Pulmonary artery endothelial cell (primary cell): ENCODE measurements at places on chromosomes 12 and 14.

GRCh38 chr12:51973560-51973959 lies 22.1 kb downstream of the ACVR1B start:
- no peak for DNase-seq

GRCh38 chr14:61505815-61506809 lies 184.7 kb downstream of the PRKCH start:
- DNase-seq: no peak

GRCh38 chr14:76958980-76959710 lies 69.4 kb downstream of the IRF2BPL start:
- DNase-seq: no peak

GRCh38 chr14:96081767-96082400 lies 42.7 kb downstream of the C14orf132 start:
- DNase-seq: no peak

- no peak for DNase-seq
Measured at GRCh38 chr12:46242569-46242968, 26.3 kb downstream of the SLC38A1 start.

DNA sequence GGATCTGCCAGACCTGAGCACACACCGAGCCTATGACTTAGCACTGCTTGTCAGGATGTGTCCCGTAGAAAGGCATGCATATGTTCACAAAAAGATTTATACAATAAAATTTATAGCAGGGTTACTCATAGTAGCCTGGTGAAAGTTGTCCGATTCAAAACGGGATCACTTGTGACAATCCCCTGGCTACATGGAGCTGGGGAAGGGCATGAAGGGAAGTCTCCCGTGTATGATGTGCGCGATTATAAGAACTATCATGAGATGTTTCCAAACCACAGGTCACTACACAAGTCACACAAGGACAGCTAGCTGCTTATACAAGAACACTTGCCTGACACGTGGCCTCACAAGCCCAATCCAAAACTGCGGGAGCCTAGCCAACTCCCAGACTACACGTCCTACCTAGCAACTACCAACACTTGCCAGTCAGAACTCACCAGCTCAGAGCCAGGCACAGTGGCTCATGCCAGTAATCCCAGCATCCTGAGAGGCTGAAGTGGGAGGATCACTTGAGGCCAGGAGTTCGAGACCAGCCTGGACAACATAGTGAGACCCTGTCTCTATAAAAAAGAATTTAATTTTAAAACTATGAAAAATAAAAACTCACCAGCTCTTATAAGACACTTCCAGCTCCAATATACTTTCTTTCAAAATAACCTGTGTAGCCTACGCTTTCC lies 7.5 kb upstream of the CDCA4 start:
- no peak for DNase-seq

GRCh38 chr12:6742834-6743233 lies 10.1 kb downstream of the MLF2 start:
- DNase-seq: no peak

GRCh38 chr14:99467336-99468078 lies 13.2 kb downstream of the SETD3 start:
- DNase-seq: no peak

GRCh38 chr14:22422238-22422637 lies 166.8 kb downstream of the DAD1 start:
- DNase-seq: no peak

- DNase-seq: no peak
Measured at GRCh38 chr14:101340556-101340955, 220.7 kb upstream of the DIO3 start.

DNA sequence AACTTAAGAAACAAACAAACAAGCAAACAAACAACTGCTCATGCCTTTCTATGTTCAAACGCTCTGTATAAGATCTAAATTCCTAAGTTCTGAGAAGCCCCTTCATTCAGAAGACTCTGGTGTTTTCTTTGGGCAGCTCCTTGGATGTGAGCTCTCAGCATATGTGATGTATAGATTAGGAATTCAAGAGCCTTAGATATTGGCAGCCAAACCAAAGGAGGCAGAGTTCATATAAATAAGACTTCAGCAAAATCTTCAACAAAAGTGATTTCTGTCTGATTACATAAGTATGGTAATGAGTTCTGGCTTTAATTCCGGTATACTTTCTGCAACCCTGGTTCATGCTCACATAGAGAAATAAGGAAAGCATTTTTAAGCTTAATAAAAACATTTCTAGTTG lies 145.6 kb downstream of the DYRK2 start:
- DNase-seq: no peak

- DNase-seq: no peak
Measured at GRCh38 chr12:120720234-120720986, 5.2 kb upstream of the ACADS start.

DNA sequence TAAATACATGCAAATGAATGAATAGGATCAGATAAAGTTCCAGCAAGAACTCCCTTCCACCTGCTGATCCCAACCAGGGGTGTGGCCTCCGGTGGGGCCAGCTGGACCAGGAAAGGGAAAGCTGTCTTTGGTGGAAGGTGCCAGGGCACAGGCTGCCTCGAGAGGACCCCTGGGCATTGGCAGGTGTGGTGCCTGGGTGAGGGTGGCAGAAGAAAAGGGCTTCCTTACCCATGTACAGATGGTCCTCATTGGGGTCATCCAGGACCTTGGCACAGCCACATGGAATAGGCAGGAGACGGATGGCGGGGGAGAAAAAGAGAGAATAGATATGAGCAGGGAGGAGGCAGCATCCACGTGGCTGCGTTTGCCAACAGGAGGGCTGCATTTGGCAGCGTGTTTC lies 36.4 kb downstream of the CAMKK2 start:
- DNase-seq: no peak

GRCh38 chr12:101287357-101287756 lies 7.5 kb downstream of the UTP20 start:
- DNase-seq: no peak

- DNase-seq: no peak
Measured at GRCh38 chr12:269191-269590, 6.6 kb upstream of the SLC6A13 start.
